HAP-1 (cell line): ENCODE measurements at places on chromosomes 4 and X.

GRCh38 chr4:56537147-56537546, 31.6 kb downstream of the ARL9 start:
- no peak for DNase-seq

GRCh38 chr4:105306158-105306781, 159.6 kb downstream of the TET2 start:
- no peak for DNase-seq

DNA sequence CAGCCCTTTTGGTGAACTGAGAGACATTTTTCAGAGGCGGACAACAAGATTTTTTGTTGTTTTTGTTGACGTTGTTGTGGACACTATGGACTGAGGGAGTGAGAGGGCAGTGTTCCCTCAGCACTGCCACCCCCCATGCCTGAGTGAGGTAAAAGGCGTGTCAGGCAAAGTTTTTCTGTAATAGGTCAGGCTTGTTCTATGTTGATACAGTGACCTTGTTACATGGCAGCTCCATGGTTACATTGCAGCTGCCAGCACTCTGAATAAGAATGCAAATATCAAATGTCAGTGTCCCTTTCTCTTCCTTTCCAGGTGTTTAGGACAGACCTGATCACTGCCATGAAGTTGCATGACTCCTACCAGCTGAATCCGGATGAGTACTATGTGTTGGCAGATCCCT, 36.6 kb downstream of the JADE1 start:
- no peak for DNase-seq

DNA sequence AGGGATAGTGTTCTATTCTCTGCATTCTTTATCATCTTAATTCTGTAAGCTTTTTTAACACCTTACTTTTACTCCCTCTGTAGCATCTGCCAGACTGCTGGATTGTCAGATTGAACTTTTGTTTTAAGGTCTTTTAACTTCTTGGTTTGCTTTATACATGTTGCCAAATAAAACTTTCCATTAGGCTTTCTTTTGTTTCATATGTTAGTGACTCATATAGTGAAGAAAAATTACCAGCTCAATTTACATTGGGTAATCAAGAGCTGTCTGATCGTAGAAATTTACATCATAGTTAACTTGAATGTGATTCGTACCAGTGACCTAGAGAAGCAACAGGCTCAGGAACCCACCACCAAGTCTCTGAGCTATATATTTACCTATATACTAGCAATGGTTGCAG, 28.5 kb upstream of the KLHL4 start:
- no peak for DNase-seq

- DNase-seq: no peak
Measured at GRCh38 chr4:76716658-76717057, 181.3 kb downstream of the SOWAHB start.

DNA sequence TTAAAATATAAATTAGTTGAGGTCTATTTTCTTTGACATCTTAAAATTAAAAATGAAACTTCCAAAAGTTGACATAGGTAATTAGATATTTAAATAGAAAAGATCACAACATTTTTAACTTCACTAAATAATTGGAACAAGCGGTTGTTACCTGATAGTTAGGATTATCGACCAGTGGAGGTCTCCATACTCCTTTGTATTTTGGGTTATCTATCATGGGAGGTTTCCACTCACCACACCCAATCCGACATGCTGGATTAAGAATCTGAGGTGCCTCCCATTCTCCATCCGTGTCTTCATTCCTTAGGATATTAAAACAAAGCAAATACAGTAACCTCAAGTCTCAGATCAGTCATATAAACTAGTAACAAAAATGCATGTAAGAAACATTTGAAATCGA, 22.2 kb downstream of the SCOC start:
- DNase-seq: no peak

- no peak for DNase-seq
Measured at GRCh38 chr4:124132161-124132560, 580.4 kb downstream of the ANKRD50 start.

- DNase-seq: no peak
Measured at GRCh38 chr4:88242144-88242543, 42.2 kb downstream of the PPM1K start.

DNA sequence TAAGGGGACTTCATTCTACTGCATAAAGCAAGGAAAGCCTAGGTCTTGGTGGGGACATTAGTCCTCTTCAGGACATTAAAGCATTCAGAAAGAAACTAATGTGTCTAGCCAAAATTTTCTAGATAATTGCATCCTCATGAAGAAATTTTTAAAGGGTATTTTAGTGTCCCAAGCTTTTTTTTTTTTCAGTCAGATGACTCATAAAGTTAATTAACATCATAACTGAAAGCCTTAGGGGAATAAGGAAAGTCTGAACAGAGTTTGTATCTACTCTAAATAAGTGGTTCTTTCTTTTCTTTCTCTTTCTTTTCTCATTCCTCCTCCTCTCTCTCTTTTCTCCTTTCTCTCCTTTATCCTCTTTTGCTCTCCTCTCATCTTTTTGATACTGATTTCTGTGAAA, 202.4 kb downstream of the ADAMTS3 start:
- no peak for DNase-seq

DNA sequence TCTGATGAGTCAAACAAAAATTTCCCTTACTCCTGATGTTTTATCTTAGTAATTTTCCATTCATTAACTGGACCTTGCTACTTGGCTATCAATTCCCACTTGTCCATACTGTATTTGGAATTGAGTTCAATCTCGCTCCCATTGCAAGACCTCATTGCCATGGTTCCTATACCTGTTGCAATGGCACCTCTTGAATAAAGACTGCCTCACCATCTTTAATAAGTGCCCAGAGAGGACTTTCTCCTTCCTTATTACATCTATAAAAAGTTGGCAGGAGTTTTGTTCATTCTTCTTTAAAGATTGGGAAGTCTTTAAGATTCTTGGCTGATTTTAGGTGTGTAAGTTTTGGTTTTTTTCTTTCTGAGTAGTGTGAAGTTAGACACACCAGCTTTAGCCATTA, 397.4 kb downstream of the SPOCK3 start:
- DNase-seq: no peak

GRCh38 chr4:153831245-153831644, 42.4 kb upstream of the SFRP2 start:
- no peak for DNase-seq

- DNase-seq: no peak
Measured at GRCh38 chrX:44274096-44274495, 69.4 kb downstream of the EFHC2 start.

DNA sequence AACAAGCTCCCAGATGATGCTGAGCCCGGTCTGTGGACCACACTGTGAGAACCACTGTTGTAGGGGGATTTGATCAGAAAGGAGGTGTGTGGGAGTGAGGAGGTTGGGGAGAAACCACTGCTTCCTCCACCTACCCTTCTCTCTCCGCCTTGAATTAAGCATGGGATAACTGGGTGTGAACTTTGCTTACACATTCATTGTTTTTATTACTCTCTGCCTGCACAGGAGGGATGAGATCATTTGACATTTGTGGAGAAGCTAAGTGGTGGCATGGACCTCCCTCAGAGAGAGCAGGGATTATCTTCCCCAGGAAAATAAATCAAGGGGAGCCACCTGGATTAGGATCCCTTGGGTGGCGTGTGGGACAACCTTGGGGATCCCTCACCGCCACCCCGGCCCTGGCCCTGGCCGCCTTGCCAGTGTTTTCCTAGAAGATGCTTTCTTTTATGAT, 212.1 kb upstream of the ATP6AP2 start:
- no peak for DNase-seq
